Progenitor cell of endocrine pancreas (in vitro differentiated cells): ENCODE measurements at places on chromosomes 3 and 15. TPM values are rescaled to one million over a fixed set of nuclear protein-coding genes. Genes with fewer than 3 reads are reported as not detected.

DNA sequence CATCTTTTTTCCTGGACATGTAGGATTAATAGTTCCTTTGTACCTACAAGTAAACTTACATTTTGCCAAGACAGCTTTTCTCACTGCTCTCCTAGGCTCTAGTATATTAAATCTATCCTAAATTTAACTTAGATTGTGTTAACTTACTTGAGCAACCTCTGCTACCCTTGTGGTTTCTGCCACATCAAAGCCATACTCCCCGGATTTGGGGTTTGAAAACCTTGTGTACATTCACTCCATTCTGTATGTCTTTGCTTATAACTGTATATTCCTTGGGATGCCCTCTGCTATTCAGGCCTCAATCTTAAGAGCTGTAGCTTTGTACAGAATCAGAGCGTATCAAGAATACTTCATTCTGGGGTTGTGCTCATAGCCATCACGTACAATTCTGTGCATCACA lies 60.4 kb downstream of the ARIH1 start:
- no peak overlapping the region for H3K27ac ChIP-seq
- H3K27me3 ChIP-seq: no peaks in the 10 kb centered on the region
- H3K4me1 ChIP-seq: peaks cover 2% of the 10 kb centered on the region
- peaks cover 7% of the 10 kb centered on the region for H3K36me3 ChIP-seq
- no peak for DNase-seq

Gene IQCF5
- total RNA-seq: not detected in 2 replicates

Gene OR5K2
- not detected in 2 replicates for total RNA-seq

Gene RHOV
- total RNA-seq: 4.4 and 5.1 TPM in 2 replicates

Gene NDN
- 46.9 and 51.8 TPM in 2 replicates for total RNA-seq
